ENCODE measurements at places on chromosomes 13 and 19. TPM values are rescaled to one million over a fixed set of nuclear protein-coding genes. Genes with fewer than 3 reads are reported as not detected.

SLC17A7 gene
- 0.20 TPM for total RNA-seq

- no peak for DNase-seq
- H3K27me3 ChIP-seq, result no peaks in the 10 kb centered on the region
- no peak overlapping the region for H3K4me3 ChIP-seq
- H3K36me3 ChIP-seq, result no peaks in the 10 kb centered on the region
- no peak overlapping the region for H3K27ac ChIP-seq
These were observed 1702.2 kb downstream of the EFNB2 start for GRCh38 chr13:104833221-104833620.

- no peak overlapping the region for H3K4me3 ChIP-seq
- H3K4me1 ChIP-seq, result no peaks in the 10 kb centered on the region
- DNase-seq, result no peak
These were observed 60.4 kb upstream of the OBI1 start for GRCh38 chr13:78719367-78719766.

LCP1 gene
- total RNA-seq, result 413 TPM

DNA sequence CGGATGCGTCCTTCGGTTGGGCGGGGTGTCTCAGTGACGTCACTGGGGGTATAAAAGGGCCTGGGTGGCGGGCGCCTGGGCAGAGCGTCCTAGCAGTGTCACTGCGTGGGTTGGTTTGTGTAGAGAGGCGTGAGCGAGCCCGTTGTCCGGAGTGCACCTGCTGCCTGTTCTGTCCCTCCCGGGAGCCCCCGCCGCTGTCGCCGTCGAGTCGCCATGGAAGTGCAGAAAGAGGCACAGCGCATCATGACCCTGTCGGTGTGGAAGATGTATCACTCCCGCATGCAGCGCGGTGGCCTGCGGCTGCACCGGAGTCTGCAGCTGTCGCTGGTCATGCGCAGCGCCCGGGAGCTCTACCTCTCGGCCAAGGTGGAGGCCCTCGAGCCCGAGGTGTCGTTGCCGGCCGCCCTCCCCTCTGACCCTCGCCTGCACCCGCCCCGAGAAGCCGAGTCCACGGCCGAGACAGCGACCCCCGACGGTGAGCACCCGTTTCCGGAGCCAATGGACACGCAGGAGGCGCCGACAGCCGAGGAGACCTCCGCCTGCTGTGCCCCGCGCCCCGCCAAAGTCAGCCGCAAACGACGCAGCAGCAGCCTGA is 2.9 kb downstream of the IER2 start:
- H3K27ac ChIP-seq, result peak overlapping the region; percentile 86
- DNase-seq, result peak; percentile 98
- peaks cover 3% of the 10 kb centered on the region for H3K36me3 ChIP-seq

DNA sequence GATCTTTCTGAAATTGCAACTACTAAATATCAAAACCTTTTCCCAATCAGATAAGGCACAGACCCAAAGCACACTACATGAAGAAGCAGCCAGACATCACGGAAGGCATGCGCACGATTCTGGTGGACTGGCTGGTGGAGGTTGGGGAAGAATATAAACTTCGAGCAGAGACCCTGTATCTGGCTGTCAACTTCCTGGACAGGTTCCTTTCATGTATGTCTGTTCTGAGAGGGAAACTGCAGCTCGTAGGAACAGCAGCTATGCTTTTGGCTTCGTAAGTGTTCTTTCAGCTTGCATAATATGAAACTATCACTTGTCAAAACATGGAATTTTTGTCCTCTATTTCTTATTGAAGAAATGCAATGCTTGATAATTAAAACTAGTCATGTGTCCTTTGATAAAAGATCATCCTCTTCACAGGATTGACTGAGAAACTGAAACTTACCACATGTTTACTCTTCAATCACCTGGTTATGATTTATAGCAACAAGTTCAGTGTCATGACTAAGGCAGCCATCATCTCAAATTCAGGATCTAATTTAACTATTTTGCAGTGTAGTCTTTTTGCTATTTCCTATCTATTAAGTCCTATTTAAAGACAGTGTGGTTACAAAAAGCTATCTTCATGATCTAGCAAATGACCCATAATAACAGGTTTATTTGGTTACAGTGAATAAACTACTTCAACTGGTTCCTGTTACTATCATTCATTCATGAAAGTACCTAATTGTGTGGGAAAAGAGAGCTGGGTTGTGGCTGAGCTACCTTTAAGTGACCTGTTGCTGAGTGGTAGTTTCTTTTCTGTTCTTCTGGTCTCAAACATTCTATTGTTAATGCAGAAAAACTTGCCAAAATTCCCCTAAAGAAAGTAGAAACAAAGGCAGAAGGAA is 6.5 kb downstream of the CCNA1 start:
- no peaks in the 10 kb centered on the region for H3K4me1 ChIP-seq
- no peaks in the 10 kb centered on the region for H3K36me3 ChIP-seq
- no peaks in the 10 kb centered on the region for H3K27me3 ChIP-seq
- DNase-seq, result no peak

- no peak for DNase-seq
- no peaks in the 10 kb centered on the region for H3K36me3 ChIP-seq
- no peak overlapping the region for H3K4me3 ChIP-seq
- H3K27me3 ChIP-seq, result no peaks in the 10 kb centered on the region
These were observed 29.4 kb downstream of the TBC1D4 start for GRCh38 chr13:75452564-75452963.

ZNF433 gene
- 1.9 TPM for total RNA-seq

DNA sequence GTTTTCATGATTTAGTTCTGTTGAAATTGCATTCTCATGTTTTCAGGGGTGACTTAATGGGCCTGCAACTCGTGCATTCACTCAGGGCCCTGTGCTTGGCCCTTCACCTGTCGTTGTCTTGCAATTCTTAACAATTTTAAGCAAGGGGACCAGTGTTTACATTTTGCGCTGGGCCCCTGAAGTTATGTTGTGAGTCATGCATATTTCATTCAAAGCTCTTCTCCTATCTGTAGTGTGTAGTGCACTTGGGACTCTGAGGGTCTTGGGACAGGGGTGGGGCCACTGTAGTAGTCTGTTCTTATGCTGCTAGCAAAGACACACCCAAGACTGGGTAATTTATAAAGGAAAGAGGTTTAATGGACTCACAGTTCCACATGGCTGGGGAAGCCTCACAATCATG is 211.2 kb upstream of the RXFP2 start:
- H3K36me3 ChIP-seq, result no peaks in the 10 kb centered on the region
- no peak overlapping the region for H3K27ac ChIP-seq
- no peaks in the 10 kb centered on the region for H3K27me3 ChIP-seq
- H3K4me3 ChIP-seq, result no peak overlapping the region
